ENCODE measurements at places on chromosomes 5 and 9.

GRCh38 chr9:6873857-6874256 lies 116.1 kb downstream of the KDM4C start:
- DNase-seq = no peak

DNA sequence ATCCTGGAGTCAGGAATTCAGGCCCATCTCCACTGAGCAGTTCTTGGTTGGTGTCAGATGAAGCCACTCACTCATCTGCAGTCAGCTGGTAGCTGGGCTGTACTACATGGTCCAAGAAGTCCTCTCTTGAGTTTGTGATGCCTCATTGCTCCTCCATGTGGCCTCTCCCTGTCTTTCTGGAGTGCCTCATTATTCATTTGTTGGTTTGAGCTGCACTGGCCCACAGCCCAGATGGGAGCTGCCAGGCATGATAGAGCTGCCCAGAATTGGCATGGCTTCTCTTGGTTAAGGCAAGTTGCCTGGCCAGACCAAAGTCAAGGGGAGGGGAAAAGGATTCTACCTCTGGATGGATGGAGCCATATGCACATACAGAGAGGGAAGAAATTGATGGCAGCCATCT lies 8.0 kb downstream of the PTCD2 start:
- peak; percentile 81 for DNase-seq

DNA sequence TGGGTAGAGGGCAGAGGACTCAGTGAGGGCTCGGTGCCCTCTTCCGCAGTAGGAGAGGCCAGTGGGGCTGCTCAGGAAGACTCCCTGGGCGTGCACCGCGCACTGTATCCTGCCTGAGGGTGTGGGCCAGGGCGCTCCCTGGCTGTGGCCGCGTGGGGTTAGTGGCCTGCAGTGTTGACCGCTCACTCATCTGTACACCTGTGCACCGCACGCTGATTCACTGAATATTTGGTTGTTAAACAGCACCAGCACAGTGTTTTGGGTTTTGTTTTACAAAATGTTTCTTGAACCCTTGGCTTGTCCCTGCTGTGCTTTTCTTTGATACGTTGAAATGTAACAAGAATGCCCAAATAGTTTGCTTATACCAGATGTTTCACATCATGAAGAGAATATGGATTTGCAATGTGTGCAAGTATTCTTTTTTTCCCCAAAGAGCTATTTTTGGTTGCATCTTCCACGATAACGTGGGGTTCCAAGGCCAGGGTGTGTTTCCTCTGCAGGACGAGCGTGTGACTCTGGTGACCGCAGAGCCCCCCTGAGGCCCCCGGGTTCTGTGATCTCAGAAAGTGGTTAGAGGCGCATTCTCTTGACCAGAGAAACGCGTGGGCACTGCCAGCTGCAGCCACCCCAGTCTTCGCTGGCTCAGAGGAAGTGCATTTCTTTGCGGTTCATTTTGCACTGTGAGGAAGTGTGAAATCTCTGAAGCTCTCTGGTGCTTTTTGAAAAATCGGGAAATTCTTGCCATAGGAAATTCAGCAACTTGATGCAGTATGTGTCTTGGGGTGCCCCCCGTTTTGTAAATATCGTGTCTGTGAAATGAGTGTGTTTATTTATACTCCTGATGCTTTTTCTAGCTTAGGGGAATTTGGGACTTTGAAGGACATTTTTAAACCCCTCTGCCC lies 46.9 kb downstream of the AHRR start:
- DNase-seq = no peak

DNA sequence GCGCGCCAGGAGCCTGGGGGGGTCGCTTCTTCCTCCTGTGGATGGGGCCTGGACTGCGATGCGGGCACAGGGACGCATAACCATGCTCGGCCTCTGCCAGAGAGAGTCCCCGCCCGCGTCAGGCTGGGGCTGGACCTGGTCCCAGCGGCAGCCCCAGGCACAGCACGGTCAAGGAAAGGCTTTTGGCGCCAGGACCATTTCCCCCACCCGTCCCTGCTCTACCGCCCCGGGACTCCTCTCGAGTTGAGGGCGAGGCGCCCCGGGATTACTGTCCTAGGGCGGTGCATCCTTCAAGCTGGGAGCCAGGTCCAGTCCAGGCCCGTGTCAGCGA lies 341 bp downstream of the MXD3 start:
- DNase-seq = no peak

GRCh38 chr5:89534331-89534730 lies 651.3 kb upstream of the MEF2C start:
- DNase-seq = no peak

DNA sequence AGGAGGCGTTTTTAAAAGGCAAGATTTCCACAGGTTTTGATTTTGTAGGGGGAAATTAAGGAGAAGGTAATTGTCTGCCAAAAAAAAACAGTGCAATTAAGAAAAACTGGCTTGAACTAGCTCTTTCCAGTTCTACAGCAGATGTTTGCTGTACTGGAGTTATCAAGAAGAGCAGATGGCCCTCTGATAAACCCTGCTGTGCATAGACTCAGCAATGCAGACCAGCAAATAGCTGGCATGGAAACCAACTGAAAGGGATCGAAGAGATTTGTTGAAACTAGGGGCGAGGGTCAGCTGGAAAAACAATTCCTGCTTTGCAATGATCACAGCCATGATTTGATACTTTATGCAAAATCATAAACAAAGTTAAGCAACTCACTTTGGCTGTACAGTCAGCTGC lies 17.8 kb upstream of the BHMT start:
- no peak for DNase-seq

- no peak for DNase-seq
Measured at GRCh38 chr9:105054491-105054890, 126.5 kb upstream of the ABCA1 start.

- DNase-seq = peak; percentile 40
Measured at GRCh38 chr5:114782869-114783268, 386.8 kb downstream of the TRIM36 start.

- DNase-seq = no peak
Measured at GRCh38 chr9:98010445-98010844, 27.3 kb downstream of the ANP32B start.

DNA sequence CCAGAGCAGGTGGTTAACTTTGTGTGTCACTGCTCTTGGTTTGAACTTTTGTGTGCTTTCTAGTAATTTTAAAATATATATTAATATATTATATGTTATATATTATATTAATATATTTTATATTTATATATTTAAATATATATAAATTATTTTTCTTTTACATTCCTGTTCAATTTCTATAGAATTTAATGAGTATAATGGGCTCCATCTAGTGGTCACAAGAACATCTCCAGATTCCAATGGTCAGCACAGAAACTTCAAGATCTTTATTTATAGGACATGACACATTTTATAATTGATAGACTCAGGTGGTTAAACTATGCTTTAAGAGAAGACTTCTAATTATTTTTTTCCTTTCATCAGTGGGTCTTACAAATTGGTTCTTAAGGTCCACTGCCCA lies 39.1 kb downstream of the COL23A1 start:
- DNase-seq = peak; percentile 65

DNA sequence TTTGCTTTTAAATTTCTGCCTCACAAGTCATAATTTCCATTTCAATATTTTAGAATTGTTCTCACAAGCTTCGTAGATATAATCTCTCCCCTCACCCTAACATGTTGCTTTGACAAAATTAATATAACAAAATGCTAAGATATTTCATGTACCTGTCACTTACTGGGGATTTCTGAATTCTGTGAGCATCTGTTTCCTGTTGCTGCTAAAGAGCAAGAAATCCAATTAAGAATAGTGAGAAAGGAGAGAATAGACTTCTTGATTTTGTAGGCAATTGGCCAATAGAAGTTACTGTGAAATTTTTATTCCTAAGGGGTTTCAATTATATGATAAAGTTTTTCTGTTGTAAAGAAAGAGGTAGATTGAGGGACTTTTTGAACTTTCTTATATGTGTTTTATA lies 796.5 kb upstream of the ARRDC3 start:
- DNase-seq = no peak

- no peak for DNase-seq
Measured at GRCh38 chr5:56737002-56737621, 78.2 kb upstream of the MAP3K1 start.

GRCh38 chr5:82804155-82804690 lies 273.0 kb downstream of the TMEM167A start:
- no peak for DNase-seq

- DNase-seq = no peak
Measured at GRCh38 chr9:137590123-137590468, 216 bp downstream of the ZMYND19 start.

DNA sequence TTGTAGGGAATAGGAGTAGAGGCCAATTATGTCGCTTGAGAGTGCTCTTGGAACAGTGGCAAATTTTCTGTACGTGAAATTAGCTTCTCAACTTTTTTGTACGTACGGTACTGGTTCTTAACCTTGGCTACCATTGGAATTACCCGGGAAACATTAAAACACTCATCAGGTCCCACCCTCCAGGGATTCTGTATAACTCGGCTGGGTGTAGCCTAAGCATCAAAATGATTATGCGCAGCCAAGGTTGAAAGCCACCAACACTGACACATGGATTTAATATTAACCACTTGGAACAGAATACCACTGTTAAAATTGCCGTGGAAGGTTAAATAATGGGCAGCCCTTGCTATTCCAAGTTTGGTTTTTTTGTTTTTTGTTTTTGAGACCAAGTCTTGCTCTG lies 17.4 kb downstream of the DNAJA1 start:
- no peak for DNase-seq

DNA sequence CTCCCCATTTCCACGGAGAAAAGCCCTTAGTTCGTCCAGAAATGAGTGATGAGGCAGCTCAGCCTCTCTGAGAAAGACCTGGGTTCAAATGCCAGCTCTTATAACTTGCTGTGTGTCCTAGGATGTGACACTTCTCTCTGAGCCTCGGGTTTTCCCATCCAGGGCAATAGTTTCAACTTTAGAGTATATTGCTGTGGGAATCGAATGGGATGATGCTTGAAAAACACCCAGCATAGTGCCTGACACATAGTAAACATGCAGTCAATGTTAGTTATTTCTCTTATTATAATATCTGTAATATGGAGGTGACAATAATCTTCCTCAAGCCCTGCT lies 430 bp upstream of the MAPKAP1 start:
- no peak for DNase-seq

GRCh38 chr9:107188376-107188775 lies 94.7 kb upstream of the RAD23B start:
- DNase-seq = no peak

GRCh38 chr5:55903121-55903701 lies 52.1 kb downstream of the IL31RA start:
- no peak for DNase-seq

GRCh38 chr5:170481849-170482248 lies 22.0 kb upstream of the KCNIP1 start:
- DNase-seq = no peak

DNA sequence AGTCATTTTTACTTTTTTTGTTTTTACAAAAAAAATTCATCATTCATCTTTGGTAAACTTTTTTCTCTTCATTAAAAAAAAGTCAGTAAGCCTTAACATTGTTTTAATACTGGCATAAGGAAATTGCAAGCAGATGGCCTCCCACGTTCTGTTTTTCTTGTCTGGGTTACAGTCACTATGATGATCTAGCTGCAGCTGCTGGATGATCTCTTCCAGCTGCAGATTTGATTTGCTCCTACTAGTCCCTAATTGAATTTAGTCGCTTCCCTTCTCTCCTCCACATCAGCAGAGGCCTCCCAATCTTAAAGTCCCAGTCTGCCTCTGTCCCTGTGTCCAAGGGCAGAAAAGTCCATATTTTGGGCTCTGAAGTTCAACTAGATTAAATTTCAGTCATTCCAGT lies 106.8 kb upstream of the PTGER4 start:
- DNase-seq = no peak

DNA sequence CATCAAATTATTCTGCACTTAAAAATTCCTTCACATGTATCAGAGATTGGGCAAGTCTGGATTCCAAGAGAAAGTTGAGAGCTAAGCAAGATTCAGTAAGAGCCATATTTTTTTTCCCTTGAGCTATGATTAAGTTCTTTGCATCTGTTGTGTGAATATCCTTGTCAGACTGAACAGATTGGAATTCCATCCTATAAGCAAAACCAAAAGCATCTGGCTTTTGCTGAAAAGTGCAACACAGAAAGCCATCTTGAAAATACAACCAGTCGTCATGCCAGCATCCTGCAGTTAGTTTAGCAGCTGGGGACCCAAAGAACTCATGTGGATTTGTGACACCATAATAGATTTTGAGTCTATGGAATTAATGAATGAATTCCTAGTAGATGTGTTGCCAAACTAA lies 316.9 kb downstream of the MTRR start:
- DNase-seq = no peak

GRCh38 chr5:72126796-72127195 lies 19.5 kb downstream of the MAP1B start:
- DNase-seq = no peak

- peak; percentile 39 for DNase-seq
Measured at GRCh38 chr5:139635606-139636206, 12.4 kb upstream of the CXXC5 start.

GRCh38 chr5:125073090-125073489 lies 326.7 kb upstream of the ZNF608 start:
- DNase-seq = no peak
